Astrocyte (in vitro differentiated cells and primary cell): ENCODE measurements at places on chromosomes 16 and 17.
A peak's percentile ranks its signal among the peaks of the same experiment; 100 is the strongest.

DNA sequence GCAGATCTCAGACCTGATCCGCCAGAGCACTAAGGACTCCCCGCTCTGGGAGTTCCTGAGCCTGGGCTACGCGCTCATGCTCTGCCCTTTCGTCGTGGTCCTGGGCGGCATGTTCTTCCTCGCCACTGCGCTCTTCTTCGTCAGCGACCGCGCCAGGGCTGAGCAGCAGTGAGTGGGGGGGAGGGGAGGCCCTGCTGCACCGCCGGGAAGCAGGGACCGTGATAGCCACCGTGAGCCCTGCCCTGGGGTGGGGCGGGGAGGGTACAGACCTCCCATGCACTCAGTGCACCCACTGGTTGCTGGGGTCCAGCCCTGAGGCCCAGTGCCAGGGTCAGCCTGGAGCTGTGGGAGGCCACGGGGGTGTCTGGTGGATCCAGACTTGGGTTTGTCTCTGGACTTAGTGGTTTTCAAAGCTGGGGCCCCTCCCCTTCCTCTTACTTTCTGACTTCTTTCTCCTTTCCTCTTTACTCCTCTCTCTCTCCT, 18.9 kb downstream of the MYBBP1A start:
- H3K4me1 ChIP-seq = peaks cover 3% of the 10 kb centered on the region
- H3K27me3 ChIP-seq = no peaks in the 10 kb centered on the region
- H3K27ac ChIP-seq = no peak overlapping the region
- no peak overlapping the region for H3K4me3 ChIP-seq
- H3K36me3 ChIP-seq = no peaks in the 10 kb centered on the region

GRCh38 chr17:19248151-19248927, 11.2 kb downstream of the EPN2 start:
- no peak overlapping the region for H3K4me3 ChIP-seq
- no peaks in the 10 kb centered on the region for H3K36me3 ChIP-seq
- peaks cover 30% of the 10 kb centered on the region for H3K4me1 ChIP-seq

DNA sequence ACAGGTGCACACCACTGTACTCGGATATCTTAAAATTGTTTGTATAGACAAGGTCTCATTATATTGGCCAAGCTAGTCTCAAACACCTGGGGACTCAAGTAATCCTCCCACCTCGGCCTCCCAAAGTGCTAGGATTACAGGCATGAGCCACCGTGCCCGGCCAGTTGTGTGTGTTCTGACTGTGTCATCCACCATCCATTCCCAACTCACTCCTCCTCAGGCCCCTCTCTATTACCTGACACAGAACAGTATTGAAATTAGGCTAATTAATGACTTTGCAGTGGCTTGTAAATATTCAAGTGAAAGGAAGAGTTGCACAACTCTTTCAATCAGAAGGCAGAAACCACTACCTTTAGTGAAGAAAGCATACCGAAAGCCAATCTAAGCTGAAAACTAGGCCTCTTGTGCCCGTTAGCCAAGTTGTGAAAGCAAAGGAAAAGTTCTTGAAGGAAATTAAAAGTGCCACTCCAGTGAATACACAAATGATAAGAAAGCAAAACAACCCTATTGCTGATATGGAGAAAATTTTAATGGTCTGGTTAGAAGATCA, 28.7 kb downstream of the GOSR1 start:
- no peak for DNase-seq
- H3K27me3 ChIP-seq = no peaks in the 10 kb centered on the region
- H3K4me1 ChIP-seq = no peaks in the 10 kb centered on the region
- no peak overlapping the region for H3K4me3 ChIP-seq

DNA sequence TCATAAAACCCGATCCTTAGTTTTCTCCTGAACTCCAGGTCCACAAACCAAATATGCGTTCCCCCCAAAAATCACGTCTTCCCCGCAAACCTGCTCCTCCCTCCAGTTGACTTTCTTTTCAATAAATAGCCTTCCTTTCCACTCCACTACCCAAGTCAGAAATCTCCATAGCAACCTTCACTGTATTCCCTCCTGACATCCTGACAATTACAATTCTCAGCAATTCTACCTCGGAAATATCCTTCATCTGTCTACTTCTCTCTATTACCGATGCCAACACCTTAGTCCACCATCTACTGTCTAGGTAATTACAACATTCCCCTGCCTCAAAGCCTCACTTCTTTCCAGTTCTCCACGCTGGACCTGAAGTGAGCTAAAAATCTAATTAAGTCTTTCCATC, 50.7 kb downstream of the SMURF2 start:
- H3K4me1 ChIP-seq = peaks cover 37% of the 10 kb centered on the region
- H3K27ac ChIP-seq = peak overlapping the region; percentile 15
- no peaks in the 10 kb centered on the region for H3K36me3 ChIP-seq
- DNase-seq = no peak

- no peak for DNase-seq
- no peak overlapping the region for H3K4me3 ChIP-seq
- peaks cover 20% of the 10 kb centered on the region for H3K4me1 ChIP-seq
- peak overlapping the region; percentile 25 for H3K27ac ChIP-seq
These were observed 15.0 kb upstream of the PITPNA start for GRCh38 chr17:1577583-1578013.

GRCh38 chr17:29042679-29043538, at the start of gene PIPOX:
PIPOX (plus strand) TSS chr17:29043141; CDS start chr17:29043226, 85 bp downstream.
- no peaks in the 10 kb centered on the region for H3K36me3 ChIP-seq
- H3K4me1 ChIP-seq = peaks cover 19% of the 10 kb centered on the region
- DNase-seq = peak; percentile 14

DNA sequence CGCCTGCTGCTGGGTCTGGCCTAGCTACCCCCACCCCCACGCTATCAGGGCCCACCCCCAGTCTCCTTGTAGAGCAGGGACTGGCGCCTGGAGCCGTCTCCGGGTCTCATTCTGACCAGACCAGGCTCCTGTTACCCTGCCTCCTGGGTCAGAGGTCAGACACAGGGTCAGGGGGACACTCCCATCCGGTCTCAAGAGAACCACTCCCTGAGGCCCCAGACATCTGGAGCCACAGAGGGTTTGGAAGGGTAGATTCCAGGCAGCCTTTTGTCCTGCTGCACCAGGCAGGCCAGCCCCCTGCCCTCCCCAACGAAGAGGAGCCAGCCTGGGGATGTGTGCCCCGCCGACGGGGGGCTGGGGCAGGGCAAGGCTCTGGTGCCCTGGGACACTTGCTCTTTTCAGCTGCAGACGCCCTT, 944 bp upstream of the WFIKKN1 start:
- no peaks in the 10 kb centered on the region for H3K36me3 ChIP-seq
- peaks cover 20% of the 10 kb centered on the region for H3K4me1 ChIP-seq
- no peaks in the 10 kb centered on the region for H3K27me3 ChIP-seq
- no peak overlapping the region for H3K4me3 ChIP-seq

DNA sequence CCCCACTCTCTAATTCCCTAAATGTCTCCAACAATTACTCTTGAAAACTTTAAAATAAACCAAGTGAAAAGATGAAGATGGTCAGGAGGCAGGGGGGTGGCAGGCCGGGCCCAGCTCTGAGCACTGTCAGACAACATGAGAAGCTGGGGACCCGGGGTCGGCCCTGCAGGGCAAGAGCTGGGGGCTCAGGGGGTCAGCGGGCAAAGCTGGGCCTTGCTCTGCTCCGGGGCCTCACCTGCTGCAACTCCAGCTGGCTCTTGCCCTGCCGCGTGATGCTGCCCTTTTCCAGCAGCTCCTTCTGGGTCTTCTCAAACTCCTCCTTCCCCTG, 14.8 kb downstream of the CTRB1 start:
- H3K36me3 ChIP-seq = peaks cover 36% of the 10 kb centered on the region
- DNase-seq = no peak
- H3K4me3 ChIP-seq = no peak overlapping the region
- peak overlapping the region; percentile 61 for H3K27ac ChIP-seq
- H3K4me1 ChIP-seq = peaks cover 31% of the 10 kb centered on the region

DNA sequence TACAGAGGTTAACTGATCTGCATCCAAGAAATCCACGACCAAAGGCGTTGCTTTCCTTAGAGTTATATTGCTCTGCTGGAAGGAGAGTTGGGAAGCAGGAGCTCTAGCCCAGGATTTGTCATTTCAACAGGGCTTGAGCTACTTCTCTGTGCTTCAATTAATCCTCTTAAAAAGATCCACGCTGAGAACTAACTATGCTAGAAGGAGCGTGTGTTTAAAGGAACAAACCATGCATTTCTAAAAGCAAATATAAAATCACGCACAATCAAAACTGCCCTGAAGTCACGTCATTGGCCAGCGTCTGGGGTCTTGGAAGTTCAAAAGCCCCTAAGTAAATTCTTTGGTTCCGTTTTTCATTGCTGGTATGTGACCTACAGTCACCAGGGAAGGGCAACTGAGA, 1.1 kb downstream of the ARL6IP1 start:
- DNase-seq = no peak
- H3K27me3 ChIP-seq = no peaks in the 10 kb centered on the region
- peaks cover 12% of the 10 kb centered on the region for H3K36me3 ChIP-seq
- peak overlapping the region; percentile 82 for H3K27ac ChIP-seq
- peak overlapping the region; percentile 80 for H3K4me3 ChIP-seq

GRCh38 chr16:54156349-54156748, 130.2 kb downstream of the IRX3 start:
- peaks cover 3% of the 10 kb centered on the region for H3K27me3 ChIP-seq
- no peak for DNase-seq
- no peaks in the 10 kb centered on the region for H3K4me1 ChIP-seq
- H3K36me3 ChIP-seq = no peaks in the 10 kb centered on the region

DNA sequence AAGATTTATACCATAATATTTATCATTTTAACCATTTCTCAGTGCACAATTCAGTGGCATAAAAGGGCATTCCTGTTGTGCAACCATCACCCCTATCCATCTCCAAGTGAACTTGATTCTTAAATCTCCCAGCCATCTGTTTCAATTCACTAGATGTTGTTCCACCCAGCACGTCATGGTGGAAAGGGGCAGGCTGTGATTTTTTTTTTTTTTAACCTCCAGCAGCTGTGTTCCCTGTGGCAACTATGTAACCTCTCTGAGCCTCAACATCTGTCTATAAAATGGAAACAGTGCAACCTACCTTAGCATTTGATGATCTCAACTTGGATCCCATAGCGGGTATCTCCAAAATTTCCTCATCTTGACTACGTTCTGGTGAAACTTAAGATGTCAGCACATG, 604.5 kb downstream of the WWOX start:
- H3K4me1 ChIP-seq = no peaks in the 10 kb centered on the region
- no peak overlapping the region for H3K4me3 ChIP-seq
- no peaks in the 10 kb centered on the region for H3K27me3 ChIP-seq
- H3K36me3 ChIP-seq = no peaks in the 10 kb centered on the region

DNA sequence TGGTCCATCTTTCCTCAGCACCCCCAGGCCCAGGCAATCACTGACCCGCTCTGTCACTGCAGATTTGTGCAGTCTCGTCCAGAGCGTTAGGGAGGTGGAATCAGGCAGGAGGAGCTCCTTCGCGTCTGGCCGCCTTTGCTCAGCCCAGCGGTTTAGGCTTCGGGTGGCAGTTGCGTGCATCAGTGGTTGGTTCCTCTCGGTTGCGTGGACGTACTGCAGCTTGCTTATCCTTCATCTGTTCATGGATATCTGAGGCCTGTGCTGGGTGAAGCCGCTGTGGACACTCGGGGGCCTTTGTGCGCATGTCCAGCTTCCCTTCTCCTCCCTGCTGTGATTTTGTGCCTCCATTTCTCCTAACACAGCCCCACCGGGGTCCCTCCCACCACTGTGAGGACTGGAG, 4.7 kb upstream of the P2RX1 start:
- H3K4me3 ChIP-seq = no peak overlapping the region
- DNase-seq = no peak
- no peak overlapping the region for H3K27ac ChIP-seq
- H3K27me3 ChIP-seq = peaks cover 3% of the 10 kb centered on the region
- no peaks in the 10 kb centered on the region for H3K36me3 ChIP-seq
- H3K4me1 ChIP-seq = peaks cover 2% of the 10 kb centered on the region

- no peak overlapping the region for H3K4me3 ChIP-seq
- no peaks in the 10 kb centered on the region for H3K36me3 ChIP-seq
- peaks cover 2% of the 10 kb centered on the region for H3K4me1 ChIP-seq
- no peak for DNase-seq
- H3K27me3 ChIP-seq = no peaks in the 10 kb centered on the region
These were observed 18.9 kb upstream of the C17orf58 start for GRCh38 chr17:68015081-68015723.

DNA sequence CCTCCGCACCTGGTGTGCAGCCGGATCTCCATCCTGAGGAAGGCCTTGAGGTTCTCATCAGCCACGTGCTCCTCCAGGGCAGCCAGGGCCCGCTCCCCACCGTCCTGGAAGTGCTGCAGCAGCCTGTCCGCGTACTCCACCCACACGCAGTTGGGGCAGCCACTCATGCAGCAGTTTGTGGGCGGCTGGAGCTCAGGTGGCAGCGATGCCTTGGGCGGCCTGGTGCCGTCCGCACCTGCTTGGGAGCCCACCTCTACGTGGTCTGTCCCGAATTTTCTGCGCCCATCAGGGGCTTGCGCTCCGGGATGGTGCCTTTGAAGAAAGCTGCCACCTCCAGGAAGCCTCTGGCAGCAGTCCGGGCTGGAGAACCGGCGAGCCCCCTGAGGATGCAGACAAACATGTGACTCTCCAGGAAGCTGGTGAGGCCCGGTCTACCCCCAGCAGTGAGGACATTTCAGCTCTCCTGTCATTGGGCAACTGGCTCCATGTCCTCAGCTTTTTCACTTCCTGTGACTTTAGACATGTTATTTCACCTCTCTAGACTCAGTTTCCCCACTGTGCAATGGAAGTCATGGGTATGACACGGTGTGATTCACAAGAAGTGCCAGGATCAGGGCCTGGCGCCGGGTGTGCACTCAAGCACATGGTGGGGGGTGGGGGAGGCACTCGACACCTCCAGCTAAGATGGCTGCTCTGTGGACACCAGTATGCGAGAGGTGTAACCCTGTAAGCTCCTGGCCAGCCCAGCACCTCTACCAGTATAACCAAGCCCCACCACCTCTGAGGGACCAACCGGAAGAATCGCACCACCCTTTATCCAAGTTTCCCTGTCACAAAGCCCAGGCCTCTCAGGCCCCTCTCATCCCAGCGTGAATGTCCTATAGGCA, 957 bp downstream of the OXLD1 start:
- no peak for DNase-seq
- no peaks in the 10 kb centered on the region for H3K27me3 ChIP-seq
- peaks cover 4% of the 10 kb centered on the region for H3K36me3 ChIP-seq
- H3K4me3 ChIP-seq = peak overlapping the region; percentile 84
- H3K27ac ChIP-seq = peak overlapping the region; percentile 77

DNA sequence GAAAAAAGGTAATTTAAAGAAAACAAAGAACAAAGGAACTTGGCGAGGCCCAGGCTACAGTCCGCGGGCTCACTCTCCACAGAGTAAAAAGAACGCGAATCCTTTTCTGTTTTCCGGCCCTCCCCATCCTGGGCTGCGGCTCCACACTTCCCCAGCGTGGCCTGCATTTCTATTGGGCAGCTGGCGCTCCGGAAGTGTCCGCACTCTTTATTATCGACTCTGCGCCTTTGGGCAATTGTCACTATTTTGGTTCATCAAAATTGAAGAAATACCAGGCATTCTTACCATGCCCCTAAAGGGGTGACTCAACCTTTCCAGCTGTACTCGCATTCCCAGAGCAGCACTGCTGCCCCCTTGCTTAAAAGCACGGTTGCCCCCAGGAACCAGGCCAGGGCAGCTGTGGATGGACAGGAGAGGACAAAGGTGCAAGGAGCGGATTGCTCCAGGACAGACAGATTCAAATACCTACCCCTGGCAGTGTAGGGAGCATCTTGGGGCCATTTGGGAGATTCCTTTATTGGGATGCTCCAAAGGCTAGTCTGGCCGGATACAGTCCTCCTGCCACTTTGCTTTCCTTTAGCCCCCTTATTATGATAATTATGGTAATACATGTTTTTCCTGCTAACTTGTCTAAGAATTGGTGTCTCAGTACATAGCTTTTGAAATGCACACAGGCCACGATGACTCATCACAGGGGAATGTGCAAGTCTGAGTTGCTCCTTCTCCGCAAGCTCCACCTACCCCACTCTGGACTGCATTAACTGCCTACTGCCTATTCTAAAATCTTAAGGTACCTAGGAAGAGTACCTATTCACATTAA, 985 bp upstream of the SLFN12 start:
- H3K27ac ChIP-seq = peak overlapping the region; percentile 91
- H3K4me3 ChIP-seq = peak overlapping the region; percentile 83
- DNase-seq = peak; percentile 99
